ENCODE measurements at places on chromosomes 12 and 14.

- peak; percentile 27 for DNase-seq
These were observed 120.1 kb upstream of the MAX start for GRCh38 chr14:65222440-65222858.

- DNase-seq: no peak
These were observed 24.8 kb upstream of the FKBP4 start for GRCh38 chr12:2769866-2770533.

DNA sequence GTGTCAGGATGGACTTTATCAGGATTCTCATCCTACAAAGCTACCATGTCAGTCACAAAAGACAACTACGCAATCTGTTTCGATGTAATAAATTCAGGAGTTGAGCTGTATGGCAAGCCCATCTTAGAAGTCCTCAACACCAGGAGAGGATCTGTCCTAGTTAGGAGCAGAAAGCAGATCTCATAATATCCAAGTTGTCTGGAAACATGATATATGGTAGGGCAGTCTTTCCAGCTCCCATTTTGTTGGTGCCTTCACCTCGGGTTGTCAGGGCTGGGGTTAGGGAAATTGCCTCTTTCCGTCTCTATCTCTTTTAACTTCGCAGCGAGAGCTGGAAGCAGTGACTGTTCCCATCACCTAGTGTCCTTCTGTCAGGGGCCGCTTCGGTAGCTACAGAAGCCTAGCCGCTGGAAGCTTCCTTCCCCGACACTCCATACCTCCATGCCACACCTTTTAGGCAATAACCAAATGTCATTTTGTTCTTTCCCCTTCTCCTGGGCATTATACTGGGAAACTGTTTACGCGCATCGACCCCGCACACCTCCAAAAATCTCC is 1.4 kb downstream of the NIN start:
- DNase-seq: no peak

DNA sequence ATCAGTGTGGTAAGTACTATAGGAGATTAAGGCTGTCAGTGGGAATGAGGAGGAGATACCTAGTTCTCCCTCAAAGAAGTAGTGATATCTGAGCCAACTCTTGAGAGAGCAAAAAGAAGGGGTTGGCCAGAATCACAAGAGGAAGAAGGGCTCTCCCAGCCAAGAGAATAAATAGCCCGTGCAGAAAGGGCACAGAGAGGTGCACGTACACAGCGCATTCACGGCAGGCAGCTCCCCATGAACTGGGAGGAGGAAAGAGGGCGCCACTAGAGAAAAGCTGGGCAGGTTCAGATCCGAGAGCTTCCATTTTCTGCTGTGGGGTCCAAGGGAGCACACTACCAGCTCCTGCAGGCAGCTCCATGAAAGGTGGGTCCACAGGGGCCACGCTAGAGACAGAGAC is 59.9 kb downstream of the PPP2R5E start:
- DNase-seq: no peak

- DNase-seq: no peak
These were observed 367.0 kb upstream of the ATP2B1 start for GRCh38 chr12:90075685-90076084.

DNA sequence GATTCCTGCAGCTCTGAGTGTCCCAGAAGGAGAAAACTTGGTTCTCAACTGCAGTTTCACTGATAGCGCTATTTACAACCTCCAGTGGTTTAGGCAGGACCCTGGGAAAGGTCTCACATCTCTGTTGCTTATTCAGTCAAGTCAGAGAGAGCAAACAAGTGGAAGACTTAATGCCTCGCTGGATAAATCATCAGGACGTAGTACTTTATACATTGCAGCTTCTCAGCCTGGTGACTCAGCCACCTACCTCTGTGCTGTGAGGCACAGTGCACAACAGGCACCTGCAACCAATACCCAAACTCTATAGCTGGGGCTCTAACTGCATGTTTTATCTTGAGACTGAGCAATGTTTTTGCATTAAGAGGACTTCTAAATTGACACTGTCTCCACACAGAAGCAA is 379.2 kb upstream of the OR4E1 start:
- no peak for DNase-seq
